Pulmonary artery endothelial cell (primary cell): ENCODE measurements at places on chromosomes 7 and 10. TPM values are rescaled to one million over a fixed set of nuclear protein-coding genes. Genes with fewer than 3 reads are reported as not detected.

DNA sequence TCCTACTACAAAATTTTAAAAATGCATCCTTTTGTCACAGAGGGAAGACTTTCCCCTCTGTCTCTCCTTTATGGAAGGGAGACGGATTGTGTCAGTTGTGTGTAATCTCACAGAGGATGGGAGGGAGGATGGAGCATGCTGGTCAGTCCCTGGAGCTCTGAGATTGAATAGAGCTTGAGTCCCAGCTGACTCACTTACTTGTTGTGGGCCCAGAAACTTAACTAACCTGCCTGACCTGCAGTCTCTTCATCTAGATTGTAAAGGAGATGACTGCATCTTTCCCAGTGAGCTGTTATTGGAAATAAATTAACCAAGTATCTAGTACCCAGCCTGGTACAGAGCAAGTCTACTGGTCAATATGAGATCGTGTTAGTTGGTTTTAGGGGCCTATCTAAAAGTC is 77.9 kb upstream of the ADO start:
- no peak for DNase-seq

DNA sequence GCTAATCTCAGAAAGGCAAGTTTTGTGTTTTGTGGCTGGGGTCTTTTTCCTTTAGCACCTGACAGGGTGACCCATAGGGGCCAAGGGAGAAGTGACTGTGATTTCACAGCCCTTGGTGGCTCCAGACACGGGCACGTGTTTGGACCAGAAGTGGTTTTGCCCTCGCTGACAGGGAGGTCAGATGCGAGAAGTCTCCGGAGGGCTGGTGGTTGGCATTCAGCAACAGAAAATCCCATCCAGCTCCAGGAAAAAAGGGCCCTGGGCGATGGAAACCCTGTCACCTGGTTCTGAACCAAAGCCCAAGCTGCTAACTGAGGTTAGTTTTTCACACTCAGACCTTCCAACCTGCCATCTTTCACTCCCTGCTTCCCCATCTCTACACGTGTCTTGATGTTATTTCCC is 272.9 kb downstream of the TRIL start:
- no peak for DNase-seq

DNA sequence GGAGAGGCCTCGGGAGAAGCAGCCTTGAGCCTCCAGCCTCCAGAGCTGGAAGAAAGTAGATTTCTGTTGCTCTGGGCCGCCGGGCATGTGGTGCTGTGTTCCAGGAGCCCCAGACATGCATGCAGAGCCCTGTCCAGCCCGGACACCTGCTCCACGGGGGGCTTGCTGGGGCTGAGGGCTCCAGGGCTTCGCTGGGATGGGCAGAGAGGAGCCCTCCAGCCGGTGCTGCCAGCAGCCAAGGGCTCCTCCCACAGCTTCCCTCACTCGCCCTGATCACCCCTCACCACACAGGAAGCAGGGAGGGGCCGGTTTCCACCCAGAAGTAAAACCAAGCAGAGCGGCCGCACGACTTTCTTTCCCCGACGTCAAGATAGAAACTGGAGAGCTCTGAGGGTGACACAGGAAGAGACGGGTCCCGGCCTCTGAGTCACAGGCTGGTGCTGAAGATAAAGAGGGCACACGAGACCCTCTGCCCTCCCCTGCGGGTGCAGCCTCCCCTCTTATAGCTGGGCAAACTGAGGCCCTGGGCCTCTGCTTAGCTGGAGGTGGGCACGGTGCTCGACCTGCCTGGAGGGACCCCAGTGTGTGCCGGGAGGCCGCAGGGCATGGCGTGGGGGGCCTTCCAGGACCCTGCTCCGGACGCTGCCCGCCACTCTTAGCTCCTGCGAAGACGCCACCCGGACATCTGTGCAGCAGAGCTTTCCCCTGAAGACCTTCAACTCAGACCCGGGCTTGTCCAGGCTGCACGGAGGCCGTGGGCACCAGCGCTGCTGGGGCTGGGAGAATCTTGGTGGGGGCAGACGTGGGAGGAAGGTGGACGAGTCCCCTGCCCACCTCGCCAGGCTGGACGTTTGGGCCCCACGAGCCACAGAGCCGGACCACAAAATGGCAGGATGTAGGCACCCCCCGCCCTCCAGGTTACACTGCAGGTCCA is 31.1 kb downstream of the ADAP1 start:
- no peak for DNase-seq

Gene TWIST1
- total RNA-seq: 3.4 and 9.2 TPM in 2 replicates

Gene SND1
- 191 and 225 TPM in 2 replicates for total RNA-seq
